ENCODE measurements at places on chromosomes 11 and 22. TPM values are rescaled to one million over a fixed set of nuclear protein-coding genes. Genes with fewer than 3 reads are reported as not detected.

RTCB gene
- 167 TPM for total RNA-seq

MEI1 gene
- 0.75 TPM for total RNA-seq

OR56A1 gene
- total RNA-seq, result not detected

DNA sequence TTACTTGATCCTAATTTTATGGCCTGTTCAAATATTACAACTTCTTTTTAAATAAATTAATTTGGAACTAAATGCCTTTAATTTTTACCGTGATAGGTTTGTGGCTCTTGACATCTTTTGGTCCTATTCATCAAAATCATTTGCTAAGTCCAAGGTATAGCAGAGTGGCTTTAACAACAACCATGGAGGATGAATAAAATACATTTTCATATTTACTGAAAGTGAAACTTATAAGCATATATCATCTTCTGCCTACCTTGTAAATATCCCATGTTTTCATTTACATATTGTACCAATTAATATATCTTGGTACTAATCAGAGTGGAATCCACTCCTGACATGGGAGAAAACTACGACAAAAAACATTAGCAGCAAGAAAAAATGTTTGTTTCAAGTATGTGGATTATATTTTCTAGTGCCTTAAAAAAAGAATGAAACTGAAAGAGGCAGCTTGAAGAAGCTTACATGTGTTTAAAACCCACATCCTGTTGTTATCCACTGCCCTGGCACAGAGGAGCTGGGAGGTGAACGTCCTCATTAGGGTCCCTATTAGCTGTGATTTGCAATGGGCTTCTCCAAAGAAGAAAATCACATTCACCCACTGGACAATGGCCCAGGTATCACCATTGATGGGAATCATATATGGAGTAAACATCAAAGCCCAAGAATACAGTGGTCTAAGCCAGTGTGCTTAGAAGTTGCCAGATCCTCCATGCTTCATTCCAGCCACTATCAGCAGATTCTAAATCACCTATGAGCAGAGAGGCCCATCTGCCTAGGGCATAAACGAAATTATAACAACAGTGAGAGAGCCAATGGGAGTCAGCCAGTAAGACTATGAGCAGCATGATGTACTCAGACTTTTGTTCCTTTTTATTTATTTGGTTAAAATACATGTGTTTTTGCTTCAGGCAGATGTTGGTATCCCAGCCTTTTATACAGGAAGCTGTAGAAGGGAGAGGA lies 84.7 kb downstream of the MAML2 start:
- no peak for DNase-seq

DNA sequence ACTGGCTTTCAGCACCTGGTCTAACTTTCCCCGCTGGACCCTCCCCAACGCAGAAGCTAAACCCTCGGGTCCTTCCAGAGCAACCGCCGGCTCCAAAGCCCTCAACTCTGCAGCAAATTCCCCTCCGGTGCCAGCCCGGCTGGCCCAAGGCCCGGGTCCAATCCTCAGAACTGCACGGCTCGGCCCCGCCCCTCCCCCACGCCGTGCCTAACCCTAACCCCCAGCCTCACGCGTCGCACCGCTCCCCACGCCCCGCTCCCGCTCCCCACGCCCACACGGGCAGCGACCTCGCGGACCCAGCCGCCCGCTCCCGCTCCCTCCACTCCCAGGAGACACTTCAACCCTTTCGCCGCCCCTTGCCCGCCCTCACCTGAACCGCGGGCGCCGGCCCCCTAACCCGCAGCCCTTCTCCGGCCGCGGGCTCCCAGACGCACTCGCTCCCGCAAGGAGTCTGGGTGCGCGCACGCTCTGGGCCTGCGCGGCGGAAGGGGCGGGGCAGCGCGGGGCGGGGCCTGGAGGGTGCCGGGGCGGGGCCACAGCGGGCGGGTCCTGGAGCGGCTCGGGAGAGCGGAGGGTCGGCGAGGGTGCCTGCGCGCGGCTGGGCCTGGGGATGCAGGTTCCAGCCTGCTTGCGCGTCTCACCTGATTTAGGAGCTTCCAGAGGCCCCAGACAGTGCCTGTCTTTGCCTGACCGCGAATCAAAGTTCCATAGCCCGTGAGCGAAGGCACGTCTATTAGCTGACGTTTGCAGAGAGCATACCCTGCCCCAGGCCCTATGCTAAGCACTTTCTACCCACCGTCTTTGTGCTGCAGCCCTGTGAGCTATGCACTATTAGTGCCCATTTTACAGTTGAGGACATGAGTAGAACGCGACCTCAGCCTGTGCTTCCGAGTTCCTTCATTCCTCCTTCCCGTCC lies at the start of gene NFRKB:
Gene NFRKB, minus strand, starts transcription at position 453 of the 916 bp plus-strand sequence. CDS start 2,729 bp downstream, outside the sequence.
- DNase-seq, result peak; percentile 72

GRCh38 chr22:23012081-23012622 lies 58.2 kb upstream of the GNAZ start:
- no peak for DNase-seq

DNA sequence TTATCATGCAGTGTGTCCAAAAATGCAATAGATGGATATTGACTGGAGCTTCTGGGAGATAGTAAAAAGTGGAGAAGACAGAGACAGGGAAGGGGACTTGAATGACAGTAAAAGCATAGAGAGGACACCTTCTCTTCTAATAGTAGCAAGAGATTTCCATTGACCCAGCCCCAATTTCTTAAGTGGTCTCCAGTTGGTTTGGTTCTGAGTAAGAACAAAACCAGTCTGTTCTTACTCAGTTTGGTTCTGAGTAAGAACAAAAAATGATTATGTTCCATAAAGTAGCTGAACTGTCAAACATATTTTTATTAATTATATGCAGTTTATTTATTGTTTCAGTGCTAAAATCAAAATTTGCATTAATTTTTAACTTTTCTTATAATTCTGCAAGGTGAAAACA lies 316.8 kb upstream of the MPPED2 start:
- no peak for DNase-seq
